ENCODE measurements at places on chromosomes 12 and 14. TPM values are rescaled to one million over a fixed set of nuclear protein-coding genes. Genes with fewer than 3 reads are reported as not detected.

The ZNF705A gene
- total RNA-seq = not detected

The SLC10A1 gene
- not detected for total RNA-seq

The IL22 gene
- not detected for total RNA-seq

The OR6C2 gene
- total RNA-seq = not detected

The INHBE gene
- not detected for total RNA-seq

Measured in mesenteric fat pad (tissue), 1 donor.